ENCODE measurements at places on chromosomes 12 and 14.

DNA sequence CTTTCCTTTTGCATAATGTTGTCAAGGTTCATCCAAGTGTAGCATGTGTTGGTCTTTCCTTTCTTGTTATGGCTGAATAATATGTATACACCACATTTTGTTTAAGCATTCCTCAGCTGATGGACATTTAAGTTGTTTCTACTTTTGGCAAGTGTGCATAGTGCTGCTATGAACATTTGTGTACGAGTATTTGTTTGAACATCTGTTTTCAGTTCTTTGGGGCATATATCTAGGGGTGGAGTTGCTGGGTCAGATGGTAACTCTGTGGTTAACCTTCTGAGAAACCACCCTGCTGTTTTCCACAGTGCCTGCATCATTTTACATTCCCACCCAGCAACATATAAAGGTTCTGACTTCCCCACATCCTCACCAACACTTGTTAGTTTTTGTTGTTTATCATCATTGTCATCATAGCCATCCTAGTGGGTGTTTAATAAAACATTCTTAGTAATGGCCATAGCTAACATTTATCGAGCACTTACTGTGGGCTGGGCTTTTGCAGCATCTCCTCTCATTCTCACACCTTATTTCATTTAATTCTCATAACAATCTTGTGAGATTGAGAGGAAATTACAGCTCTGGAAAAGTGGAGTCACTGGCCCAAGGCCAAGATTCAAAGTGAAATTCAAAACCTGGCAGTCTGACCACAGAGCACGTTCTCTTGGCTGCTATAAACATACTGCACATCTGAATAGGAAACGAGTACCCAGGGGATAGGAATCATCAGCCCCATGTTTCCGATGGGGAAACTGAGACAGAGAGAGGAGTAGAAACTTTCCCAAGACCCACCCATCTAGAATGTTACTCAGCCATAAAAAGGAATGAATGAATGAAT is 193.6 kb downstream of the KSR2 start:
- no peak for DNase-seq

DNA sequence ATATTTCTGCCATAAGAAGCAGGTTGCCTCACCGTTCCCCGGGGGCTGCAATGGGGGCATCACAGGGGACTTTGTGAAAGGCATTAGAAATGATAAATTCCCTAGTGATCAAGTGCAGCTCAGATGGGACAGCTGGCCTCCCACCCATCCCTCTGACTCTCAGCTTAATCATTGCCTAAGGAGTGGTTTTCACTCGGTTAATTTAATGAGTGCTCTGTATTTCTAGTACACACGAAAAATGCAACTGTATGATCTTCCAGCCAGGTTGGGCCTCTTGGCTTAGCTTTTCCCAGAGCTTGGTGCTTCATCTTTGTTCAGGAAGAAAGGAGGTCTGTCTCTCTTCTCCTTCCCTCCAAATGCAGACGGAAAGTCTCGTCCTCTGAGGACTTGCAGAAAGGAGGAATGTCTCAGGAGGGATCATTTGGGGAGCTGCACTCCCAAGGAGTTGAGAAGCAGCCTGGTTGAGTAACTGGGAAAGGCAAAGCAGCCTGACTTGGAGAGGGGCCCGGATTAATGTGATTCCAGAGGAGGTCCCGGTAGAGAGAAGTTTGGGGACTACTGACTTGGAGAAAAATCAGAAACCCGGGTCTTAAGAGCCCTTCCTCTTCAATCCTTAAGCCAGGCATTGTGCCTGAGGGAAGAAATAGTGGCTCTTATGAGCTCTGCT is 7.2 kb downstream of the CD9 start:
- DNase-seq: no peak

- no peak for DNase-seq
Observed at GRCh38 chr14:103367995-103368394, 17.2 kb upstream of the MARK3 start.

DNA sequence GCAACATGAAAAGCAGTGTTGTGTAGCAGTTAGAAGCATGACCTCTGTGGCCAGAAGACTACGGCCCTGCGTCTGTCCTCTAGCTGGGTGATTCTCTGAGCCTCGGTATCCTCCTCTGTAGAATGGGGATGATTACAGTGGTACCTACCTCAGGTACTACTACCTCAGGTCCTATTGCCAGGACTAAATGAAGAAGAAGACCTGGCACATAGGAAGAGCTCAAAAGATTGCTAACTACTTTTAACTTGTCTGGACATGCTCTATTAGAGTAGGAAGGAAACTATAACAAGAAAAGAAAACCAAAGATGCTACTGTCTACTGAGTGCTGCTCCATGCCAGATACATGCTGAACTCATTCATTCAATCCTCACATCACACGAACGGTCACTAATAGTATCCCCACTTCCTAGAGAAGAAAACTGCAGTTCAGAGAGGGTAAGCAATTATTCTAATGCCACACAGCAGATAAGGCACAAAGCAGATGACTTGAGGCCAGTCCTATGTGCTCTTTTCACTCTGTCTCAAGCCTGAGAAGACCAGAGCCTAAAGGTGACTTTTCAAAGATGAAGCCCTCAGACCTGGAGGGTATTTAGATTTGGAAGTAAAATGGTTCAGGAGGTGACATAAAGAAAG is 108.1 kb upstream of the HIF1A start:
- DNase-seq: no peak

- DNase-seq: no peak
Observed at GRCh38 chr12:104064842-104065427, 604 bp downstream of the HCFC2 start.

DNA sequence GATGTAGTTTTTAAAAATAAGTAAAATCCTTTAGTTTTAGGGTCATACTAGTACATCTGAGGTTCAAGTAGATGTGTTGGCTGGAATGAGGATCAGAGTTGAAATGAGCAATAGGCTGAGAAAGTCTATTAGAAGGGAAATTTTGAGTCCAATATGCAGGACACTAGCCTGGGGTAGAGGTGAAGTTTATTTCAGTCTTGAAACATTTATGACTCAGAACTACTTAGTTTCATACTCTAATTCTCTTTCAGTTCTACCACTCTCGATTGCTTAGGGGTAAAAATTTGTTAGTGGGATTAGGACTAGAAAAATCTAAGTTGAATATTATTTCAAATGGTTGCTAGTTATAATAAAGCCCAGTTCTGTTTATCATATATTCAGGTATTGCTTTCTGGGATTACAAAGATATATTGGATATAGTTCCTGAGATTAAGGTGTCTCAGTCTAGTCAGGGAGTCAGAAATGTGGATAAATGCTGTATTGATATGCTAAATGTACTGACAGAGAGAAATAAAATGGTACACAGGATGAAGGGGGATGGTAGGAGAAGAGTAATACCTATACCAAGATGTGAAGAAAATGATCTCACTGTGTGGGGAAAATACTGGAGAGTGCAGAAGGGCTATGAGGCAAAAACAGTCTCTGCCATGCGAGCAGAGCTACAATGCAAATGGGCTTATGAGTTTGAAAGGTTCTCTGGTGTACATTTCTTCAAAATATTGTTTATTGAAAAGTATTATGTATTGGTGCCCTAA is 395.8 kb upstream of the FBXO33 start:
- DNase-seq: no peak

- no peak for DNase-seq
Observed at GRCh38 chr12:104384141-104384880, 72.4 kb upstream of the CHST11 start.

DNA sequence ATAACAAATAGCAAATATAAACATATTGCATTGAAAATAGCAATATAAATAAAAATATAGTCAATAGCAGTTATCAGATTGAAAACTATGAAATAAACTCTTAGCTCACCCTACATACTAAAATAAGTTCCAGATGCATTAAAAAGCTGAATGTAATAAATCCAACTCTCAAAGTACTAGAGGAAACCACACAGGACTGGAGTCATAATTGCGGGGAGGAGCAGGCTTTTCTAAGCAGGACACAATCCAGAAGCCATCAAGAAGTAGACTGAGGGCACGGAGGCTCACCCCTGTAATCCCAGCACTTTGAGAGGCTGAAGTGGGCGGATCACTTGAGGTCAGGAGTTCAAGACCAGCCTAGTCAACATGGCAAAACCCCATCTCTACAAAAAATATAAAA is 22.2 kb downstream of the GSC start:
- no peak for DNase-seq

GRCh38 chr12:64299628-64300027 is 77.5 kb upstream of the KICS2 start:
- no peak for DNase-seq

- peak; percentile 45 for DNase-seq
Observed at GRCh38 chr12:108773798-108774788, 42.8 kb upstream of the CORO1C start.

DNA sequence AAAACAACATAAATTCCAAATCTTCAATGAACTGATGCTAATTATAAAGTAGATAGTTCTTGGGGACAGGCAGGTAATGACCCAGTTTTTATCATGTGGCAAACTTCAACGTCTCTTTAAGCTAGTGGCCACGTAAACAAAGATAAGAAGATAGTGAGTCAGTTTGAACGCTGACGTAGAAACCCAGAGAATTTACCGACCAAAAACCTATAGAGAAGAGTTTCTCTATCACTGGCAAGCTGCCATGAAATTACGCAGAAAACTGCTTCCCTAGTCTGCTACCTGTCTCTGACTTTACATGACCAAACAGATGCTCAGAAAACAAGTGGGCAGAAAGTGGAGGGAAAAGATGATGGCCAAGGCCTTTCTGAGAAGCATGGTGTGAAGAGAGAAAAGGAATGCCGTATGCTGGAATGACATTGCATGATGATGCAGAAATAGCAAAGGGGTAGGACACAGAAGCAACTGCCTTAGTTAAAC is 136.3 kb downstream of the ITPR2 start:
- DNase-seq: no peak

- DNase-seq: no peak
Observed at GRCh38 chr12:110230655-110231054, 50.4 kb upstream of the ATP2A2 start.

DNA sequence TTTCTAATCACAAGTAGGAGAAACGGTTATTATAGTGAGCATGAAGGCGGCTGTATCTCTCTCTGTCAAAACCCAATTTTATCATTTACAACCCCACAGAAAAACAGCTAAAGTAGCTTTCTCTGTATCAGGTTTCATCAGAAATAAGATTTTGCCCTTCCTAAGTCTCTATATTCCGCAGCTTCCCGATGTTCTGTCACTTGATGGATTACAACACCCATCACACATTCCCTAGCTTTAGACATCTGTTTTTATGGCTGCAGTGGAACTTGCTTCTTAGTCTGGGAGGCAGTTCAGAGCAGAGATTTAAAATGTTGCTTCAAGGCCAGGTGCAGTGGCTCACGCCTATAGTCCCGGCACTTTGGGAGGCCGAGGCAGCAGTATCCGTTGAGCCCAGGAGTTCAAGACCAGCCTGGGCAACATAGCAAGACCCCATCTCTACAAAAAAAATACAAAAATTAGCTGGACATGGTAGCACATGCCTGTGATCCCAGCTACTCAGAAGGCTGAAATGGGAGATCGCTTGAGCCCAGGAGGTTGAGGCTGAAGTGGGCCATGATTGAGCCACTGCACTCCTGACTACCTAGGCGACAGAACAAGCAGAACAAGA is 27.6 kb upstream of the FOXN3 start:
- DNase-seq: no peak

- no peak for DNase-seq
Observed at GRCh38 chr14:61713724-61714437, 18.6 kb downstream of the HIF1A start.

GRCh38 chr14:69749956-69750355 is 17.0 kb upstream of the SRSF5 start:
- no peak for DNase-seq

GRCh38 chr14:106083082-106083481 is 556.7 kb downstream of the TMEM121 start:
- no peak for DNase-seq

DNA sequence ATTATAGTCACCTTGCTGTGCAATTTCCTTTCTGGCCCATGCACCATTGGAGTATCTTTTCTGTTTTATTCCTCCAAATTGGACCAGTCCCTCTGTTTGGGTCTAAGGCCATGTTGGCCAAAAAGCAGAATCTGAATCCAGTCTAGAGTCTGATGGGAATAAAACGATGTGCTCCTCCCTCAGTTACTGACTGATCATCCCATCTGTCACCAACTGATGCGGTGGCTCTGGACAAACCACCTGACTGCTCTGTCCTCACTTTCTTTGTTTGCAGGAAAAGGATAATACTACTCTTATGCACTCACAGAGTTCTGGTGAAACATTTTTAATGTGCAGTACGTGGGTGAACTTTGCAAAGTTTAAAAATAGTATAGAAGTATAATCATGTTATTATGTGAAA is 120.2 kb upstream of the HIF1A start:
- no peak for DNase-seq

GRCh38 chr14:103838117-103838516 is 9.3 kb downstream of the PPP1R13B start:
- DNase-seq: no peak
